ENCODE measurements at places on chromosomes 12 and 14. TPM values are rescaled to one million over a fixed set of nuclear protein-coding genes. Genes with fewer than 3 reads are reported as not detected.

DNA sequence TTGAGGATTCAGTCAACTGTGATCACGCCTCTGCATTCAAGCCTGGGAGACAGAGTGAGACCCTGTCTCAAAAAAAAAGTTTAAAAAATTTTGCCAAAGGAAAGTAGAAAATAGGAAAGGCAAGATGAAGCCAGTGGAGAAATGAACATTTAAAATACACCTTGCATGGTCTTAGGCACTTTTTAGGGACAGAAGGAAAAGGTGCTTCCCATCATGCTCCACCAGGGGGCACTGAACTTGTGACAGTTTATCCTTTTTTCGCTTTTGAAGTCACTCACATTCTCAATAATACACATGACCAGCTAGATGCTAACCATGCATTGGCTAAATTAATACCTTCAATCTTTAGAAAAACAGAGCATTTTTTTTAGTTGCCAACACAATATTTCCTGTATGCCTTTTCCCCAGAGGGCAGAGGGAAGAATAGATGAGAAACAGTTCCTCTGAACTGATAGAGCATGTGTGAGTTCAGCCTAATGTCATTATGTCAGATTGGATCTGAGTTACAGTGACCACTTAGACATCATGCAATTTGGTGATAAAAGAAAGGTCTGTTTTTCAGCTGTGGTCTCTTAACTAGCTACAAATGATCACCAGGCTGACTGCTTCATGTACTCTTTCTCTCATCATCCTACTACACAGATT, 221.8 kb upstream of the SSTR1 start:
- DNase-seq, result peak; percentile 69

- no peak for DNase-seq
Measured at GRCh38 chr12:6058481-6059161, 65.8 kb downstream of the VWF start.

The KRT83 gene
- not detected for total RNA-seq

- DNase-seq, result no peak
Measured at GRCh38 chr14:29857551-29857950, 70.1 kb downstream of the PRKD1 start.

The PLA2G1B gene
- not detected for total RNA-seq

- no peak for DNase-seq
Measured at GRCh38 chr12:65311260-65311659, 32.8 kb downstream of the MSRB3 start.

DNA sequence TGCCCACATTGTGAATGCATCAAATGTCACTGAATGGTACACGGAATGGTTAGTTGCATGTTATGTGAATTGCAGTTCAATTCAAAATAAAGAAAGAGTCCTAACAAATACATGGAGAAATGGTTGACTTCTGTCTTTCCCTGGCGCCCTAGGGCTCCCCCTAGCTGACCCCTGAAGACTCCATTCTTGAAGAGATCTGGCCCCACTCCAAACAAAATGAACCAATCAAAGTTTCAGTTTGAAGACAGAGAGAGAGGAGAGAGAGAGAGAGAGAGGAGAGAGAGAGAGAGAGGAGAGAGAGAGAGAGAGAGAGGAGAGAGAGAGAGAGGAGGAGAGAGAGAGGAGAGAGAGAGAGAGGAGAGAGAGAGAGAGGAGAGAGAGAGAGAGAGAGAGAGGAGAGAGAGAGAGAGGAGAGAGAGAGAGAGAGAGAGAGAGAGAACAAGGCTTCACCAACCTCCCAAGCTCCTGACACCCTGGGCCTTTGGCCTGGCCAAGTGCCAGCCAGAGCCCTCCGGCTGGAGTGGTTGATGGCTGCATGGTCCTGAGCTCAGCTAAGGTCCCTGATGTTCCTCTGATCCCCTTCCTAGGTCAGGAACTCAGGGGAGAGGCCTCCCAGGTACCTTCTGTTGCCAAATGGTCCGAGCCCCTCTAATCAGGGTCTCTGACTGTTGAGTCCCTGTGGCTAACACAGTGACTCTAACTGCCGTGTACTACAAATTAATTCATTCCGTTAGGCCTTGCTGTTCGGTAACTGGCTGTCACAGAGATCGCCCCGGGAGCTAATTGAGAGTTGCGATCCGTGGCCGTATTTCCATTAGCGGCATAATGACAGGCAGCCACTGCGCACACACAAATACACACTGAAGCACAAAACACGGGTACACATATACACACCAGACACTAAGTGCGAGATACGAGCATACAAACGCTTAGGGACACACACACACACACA, 188.8 kb downstream of the ESRRB start:
- no peak for DNase-seq

The CD69 gene
- not detected for total RNA-seq

DNA sequence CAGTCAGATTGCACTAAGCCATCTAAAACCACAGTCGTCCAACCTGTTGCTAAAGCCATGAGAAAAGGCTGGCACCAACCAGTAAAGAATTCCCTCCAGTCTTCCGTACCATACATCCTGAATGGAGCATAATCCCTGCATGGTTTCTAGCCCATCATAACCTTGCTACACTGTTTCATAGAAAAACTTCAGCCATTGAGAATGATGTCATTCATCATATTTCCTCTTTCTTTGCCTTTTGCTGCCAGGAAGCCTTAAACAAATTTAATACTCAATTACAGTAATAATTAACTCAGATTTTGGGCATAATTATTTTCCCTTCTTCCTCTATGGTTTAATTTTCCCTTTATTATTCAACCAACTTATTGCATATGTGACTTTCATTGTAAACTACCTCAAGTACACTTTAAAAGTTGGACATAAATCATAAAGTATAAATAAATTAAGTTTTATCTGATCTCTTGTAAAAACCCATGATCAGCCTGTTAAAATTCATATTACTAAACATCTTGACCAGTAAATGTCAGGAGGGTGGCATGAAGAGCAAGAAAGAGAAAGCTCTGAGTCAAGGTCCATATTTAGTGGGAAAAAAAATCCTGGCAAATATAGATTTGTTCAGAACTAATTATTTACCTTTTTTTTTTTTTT, 264.7 kb downstream of the ZFP36L1 start:
- no peak for DNase-seq

- no peak for DNase-seq
Measured at GRCh38 chr12:77569876-77570275, 260.8 kb upstream of the NAV3 start.

GRCh38 chr14:93970965-93971634, 5.3 kb downstream of the ASB2 start:
- peak; percentile 13 for DNase-seq

DNA sequence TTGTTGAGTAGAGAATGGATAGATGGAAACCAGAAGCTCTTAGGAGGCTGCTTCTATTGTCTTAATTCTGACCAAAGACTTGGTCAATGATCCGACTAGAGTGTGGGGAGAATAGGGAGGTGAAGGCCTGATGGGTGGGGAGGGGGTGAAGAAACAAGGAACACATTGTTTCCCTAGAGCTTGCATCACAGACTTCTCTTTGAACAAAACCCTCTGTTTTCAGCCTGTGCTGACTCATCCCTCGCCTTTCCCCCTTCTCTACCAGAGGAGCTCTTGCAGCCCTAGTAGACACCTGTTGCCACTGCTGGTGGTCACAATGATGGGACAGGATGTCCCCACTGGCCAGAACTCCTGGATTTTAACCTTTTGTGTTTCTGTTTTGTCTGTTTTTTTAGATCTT, 46.8 kb upstream of the CISTR start:
- DNase-seq, result no peak

The ENDOU gene
- not detected for total RNA-seq

DNA sequence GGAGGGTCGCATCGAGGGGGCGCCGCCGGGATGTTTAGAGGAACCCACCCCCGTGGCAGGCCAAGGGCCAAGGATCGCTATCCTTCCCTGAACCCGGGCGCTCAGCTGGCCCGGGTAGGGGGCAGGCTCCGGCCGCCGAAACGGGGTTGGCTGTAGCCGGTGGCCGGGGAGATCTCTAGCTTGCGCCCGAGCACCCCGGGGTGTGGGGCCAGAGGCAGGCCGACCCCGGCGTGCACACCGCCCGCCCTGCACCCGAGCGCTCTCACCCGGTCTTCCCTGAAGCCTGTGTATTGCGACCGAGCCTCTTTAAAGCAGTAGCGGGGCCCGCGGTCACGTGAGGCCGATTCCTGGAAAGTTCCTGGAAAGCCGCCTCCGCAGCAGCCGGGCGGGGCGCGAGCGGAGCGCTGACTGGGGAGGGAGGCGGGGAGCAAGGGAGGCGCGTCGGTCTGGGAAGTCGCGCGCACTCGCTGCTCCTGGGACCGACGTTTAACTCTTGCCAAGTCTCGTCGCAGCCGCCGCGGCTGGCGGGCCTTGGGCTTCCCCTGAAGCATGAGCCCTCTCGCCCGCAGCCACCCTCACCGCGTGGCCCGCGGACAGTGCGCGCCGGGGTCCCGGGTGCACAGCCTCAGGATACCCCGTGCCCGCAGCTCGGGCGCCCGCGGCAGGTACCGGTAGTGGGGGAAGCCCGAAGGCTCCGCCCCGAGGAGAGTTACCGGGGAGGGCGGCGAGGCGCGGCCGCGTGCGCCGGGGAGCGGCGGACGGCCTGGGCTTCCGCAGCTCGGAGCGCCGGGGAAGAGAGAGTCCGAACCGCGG, 1.7 kb upstream of the SOCS2 start:
- peak; percentile 98 for DNase-seq
